ENCODE measurements at places on chromosomes 3 and 15.

GRCh38 chr15:57640930-57641682 lies 49.4 kb downstream of the MYZAP start:
- H3K4me3 ChIP-seq, result no peak overlapping the region
- no peak for DNase-seq
- H3K4me1 ChIP-seq, result no peaks in the 10 kb centered on the region
- H3K27me3 ChIP-seq, result no peaks in the 10 kb centered on the region
- H3K27ac ChIP-seq, result no peak overlapping the region

GRCh38 chr3:129004639-129005295 lies 3.7 kb downstream of the EFCC1 start:
- DNase-seq, result no peak
- peaks cover 26% of the 10 kb centered on the region for H3K27me3 ChIP-seq
- peaks cover 30% of the 10 kb centered on the region for H3K4me1 ChIP-seq
- H3K27ac ChIP-seq, result no peak overlapping the region
- no peak overlapping the region for H3K4me3 ChIP-seq
- H3K36me3 ChIP-seq, result no peaks in the 10 kb centered on the region

DNA sequence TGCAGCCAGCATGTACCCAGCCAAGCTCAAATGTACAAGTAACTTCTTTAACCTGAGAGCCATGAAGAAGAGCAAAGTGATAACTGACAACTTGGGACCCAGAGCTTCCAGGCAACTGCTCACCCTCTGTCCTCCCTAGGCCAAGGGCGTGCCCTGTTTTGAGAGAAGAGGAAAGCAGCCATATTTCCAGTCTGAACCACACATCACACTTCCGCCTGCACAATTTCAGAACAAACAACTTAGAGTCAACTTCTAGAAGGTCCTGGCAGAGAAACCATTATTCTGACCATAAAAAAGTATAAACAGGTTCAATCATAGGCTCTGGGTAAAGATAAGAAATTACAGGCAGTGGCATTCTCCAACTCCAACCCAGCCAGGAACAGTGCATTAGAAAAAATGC lies 50.1 kb downstream of the ITGB5 start:
- no peaks in the 10 kb centered on the region for H3K4me1 ChIP-seq
- DNase-seq, result no peak
- H3K4me3 ChIP-seq, result no peak overlapping the region
- H3K27me3 ChIP-seq, result peaks cover 3% of the 10 kb centered on the region
- no peak overlapping the region for H3K27ac ChIP-seq

- no peaks in the 10 kb centered on the region for H3K27me3 ChIP-seq
- peaks cover 3% of the 10 kb centered on the region for H3K36me3 ChIP-seq
- DNase-seq, result no peak
Measured at GRCh38 chr3:108159105-108159504, 63.1 kb downstream of the IFT57 start.

GRCh38 chr15:77021803-77022381 lies 27.0 kb downstream of the PSTPIP1 start:
- peak; percentile 45 for DNase-seq
- peaks cover 53% of the 10 kb centered on the region for H3K4me1 ChIP-seq
- peaks cover 48% of the 10 kb centered on the region for H3K36me3 ChIP-seq
- no peak overlapping the region for H3K4me3 ChIP-seq
- peak overlapping the region; percentile 59 for H3K27ac ChIP-seq
- no peaks in the 10 kb centered on the region for H3K27me3 ChIP-seq

- no peak overlapping the region for H3K4me3 ChIP-seq
- H3K27me3 ChIP-seq, result no peaks in the 10 kb centered on the region
- H3K4me1 ChIP-seq, result no peaks in the 10 kb centered on the region
Measured at GRCh38 chr3:39433642-39434041, 27.1 kb downstream of the RPSA start.

DNA sequence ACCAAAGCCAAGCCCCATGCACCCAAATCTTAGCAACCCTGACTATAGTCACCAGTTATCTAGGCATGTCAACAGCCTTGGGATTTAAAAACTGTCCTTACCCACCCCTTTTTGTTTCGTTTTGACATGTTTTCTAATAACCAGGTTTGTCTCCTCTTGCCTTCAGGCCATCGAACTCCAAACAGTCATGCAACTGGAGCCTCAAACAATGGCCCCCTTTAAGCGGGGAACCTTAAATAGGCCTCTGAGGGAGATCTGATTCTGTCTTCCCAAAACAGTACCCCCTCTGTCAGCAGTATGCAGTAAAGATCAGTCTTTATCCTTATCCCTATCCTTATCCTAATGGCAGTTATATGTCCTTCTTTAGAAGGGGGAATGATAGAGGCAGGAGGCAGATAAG lies 105.7 kb downstream of the DPH6 start:
- no peak for DNase-seq
- H3K4me3 ChIP-seq, result no peak overlapping the region

DNA sequence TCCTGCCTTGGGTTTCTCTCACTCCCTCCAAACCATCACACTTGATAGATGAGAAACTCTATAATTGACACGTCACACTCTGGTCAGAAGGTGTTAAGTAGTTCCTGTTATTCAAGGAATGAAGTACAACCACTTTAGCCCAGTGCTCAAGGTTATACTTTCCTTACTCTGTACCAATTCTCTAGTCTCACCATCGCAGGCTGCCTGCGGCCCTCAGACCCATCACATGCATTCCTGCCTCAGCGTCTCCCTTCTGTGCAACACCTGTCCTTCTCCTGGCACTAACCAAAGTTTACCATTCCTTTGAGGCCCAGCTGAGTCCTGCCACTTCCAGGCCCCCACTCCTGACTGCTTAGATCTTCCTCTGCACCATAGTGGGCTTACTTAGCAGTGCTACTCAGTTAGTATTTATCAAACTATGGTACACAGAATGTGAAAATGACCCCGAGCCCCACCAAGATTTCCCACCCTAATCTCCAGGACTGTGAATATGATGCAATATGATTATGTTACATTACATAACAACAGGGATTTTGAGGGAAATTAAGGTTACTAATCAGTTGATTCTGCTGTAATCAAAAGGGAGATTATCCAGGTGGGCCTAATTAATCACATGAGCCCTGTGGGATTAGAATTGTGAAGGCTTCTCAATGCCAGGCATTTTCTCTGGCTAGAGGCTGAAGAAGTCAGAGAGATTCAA lies 36.2 kb downstream of the SPINK8 start:
- H3K4me1 ChIP-seq, result peaks cover 16% of the 10 kb centered on the region
- no peak overlapping the region for H3K4me3 ChIP-seq
- DNase-seq, result no peak

GRCh38 chr3:105622169-105622568 lies 246.6 kb downstream of the CBLB start:
- H3K4me3 ChIP-seq, result no peak overlapping the region
- H3K27me3 ChIP-seq, result no peaks in the 10 kb centered on the region
- DNase-seq, result no peak
- H3K27ac ChIP-seq, result no peak overlapping the region
- H3K36me3 ChIP-seq, result no peaks in the 10 kb centered on the region

- H3K27me3 ChIP-seq, result no peaks in the 10 kb centered on the region
- DNase-seq, result no peak
- no peaks in the 10 kb centered on the region for H3K4me1 ChIP-seq
- no peaks in the 10 kb centered on the region for H3K36me3 ChIP-seq
- no peak overlapping the region for H3K27ac ChIP-seq
- H3K4me3 ChIP-seq, result no peak overlapping the region
Measured at GRCh38 chr3:184428561-184429175, 48.8 kb downstream of the CHRD start.

DNA sequence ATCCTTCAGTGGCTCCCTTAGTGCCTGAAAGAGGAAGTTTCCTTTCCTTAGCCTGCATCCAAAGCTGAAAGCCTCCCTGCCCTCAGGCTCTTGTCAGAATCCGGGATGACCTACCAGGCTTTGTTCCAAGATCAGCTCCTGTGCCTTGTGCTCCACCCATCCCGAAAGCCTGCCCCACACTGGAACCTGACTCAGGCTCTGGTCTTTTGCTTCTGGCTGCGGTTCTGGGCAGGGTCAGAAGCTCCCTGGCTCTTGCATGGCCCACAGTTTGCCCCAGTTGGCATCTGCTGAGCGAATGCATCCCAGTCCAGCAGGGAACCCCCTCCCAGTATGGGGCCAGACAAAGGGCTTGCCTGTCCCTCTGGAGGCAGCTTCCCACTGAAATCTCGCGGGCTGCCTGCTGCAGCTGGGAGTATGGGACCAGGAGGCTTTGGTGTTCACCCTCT lies 25.9 kb upstream of the KIF23 start:
- H3K4me1 ChIP-seq, result no peaks in the 10 kb centered on the region
- no peak for DNase-seq
- H3K36me3 ChIP-seq, result no peaks in the 10 kb centered on the region
- H3K27ac ChIP-seq, result no peak overlapping the region
- H3K4me3 ChIP-seq, result no peak overlapping the region
- no peaks in the 10 kb centered on the region for H3K27me3 ChIP-seq

- H3K27ac ChIP-seq, result no peak overlapping the region
- no peak overlapping the region for H3K4me3 ChIP-seq
- no peaks in the 10 kb centered on the region for H3K4me1 ChIP-seq
- no peaks in the 10 kb centered on the region for H3K36me3 ChIP-seq
Measured at GRCh38 chr15:43968551-43968950, 141.7 kb downstream of the WDR76 start.

GRCh38 chr3:141380987-141381386 lies 12.7 kb downstream of the ZBTB38 start:
- no peaks in the 10 kb centered on the region for H3K27me3 ChIP-seq
- no peak for DNase-seq
- no peak overlapping the region for H3K4me3 ChIP-seq
- no peaks in the 10 kb centered on the region for H3K36me3 ChIP-seq

- H3K27me3 ChIP-seq, result no peaks in the 10 kb centered on the region
- no peaks in the 10 kb centered on the region for H3K4me1 ChIP-seq
- no peaks in the 10 kb centered on the region for H3K36me3 ChIP-seq
- DNase-seq, result no peak
- no peak overlapping the region for H3K4me3 ChIP-seq
Measured at GRCh38 chr15:45471151-45471550, 51.4 kb downstream of the SLC30A4 start.

- H3K27me3 ChIP-seq, result no peaks in the 10 kb centered on the region
- H3K36me3 ChIP-seq, result no peaks in the 10 kb centered on the region
Measured at GRCh38 chr3:153595186-153595815, 433.3 kb downstream of the RAP2B start.

DNA sequence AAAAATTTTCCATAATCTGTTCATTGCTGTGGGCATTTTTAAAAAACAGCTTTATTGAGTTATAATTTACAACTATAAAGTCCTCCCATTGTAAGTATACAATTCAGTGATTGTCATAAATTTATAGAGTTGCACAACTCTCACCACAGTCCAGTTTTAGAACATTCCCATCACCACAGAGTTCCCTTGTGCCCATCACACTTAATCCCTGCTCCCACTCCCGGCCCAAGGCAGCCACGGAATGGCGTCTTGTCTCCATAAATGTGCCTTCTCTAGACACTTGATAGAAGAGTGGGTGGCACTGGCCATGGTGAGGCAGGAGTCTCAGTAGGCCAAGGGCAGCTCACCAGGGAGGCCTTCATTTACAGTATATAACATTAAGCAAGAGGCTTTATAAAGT lies 6.3 kb downstream of the TSEN2 start:
- H3K36me3 ChIP-seq, result peaks cover 18% of the 10 kb centered on the region
- no peak overlapping the region for H3K27ac ChIP-seq
- no peak for DNase-seq
- H3K4me3 ChIP-seq, result no peak overlapping the region

DNA sequence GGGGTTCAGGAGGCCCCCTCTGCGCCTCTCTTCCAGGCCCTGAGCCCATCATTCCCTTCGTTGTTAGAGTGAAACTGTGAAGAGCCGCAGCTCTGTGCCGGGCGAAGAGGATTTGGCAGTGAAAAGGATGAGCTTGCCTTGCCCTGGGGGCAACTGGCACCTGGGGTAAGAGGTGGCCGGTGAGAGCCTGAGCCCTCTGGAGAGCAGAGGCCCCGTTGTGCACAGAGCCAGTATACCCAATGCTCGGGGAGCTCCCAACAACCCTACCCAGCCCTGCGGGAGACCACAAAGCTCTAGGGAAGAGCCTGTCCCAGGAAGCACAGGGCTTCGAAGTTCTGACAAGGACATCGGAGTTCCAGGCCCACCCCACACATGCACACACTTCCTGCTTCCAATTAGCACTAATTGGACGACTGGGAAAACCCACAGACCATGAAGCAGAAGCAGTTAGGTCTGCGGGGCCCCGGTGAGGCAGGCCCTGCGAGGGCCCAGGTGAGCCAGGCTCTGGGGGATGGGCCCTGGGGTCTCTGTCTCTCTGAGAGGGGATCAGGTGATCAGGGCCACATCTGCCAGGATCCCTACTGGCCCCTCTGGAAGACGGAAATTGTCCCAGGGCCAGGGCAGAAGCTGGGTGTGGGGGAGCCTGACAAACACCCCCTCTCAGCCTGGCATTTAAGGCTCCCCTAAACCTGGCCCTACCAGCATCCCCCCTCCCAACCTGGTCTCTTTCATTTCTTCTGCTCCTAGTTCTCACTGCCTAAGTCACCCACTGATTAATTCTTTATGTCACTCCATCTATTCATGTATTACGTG lies 27.9 kb upstream of the SFMBT1 start:
- peaks cover 18% of the 10 kb centered on the region for H3K4me1 ChIP-seq
- H3K27me3 ChIP-seq, result no peaks in the 10 kb centered on the region
- H3K36me3 ChIP-seq, result no peaks in the 10 kb centered on the region
- H3K4me3 ChIP-seq, result peak overlapping the region; percentile 75
- no peak for DNase-seq

- peaks cover 23% of the 10 kb centered on the region for H3K27me3 ChIP-seq
- H3K36me3 ChIP-seq, result no peaks in the 10 kb centered on the region
- peaks cover 10% of the 10 kb centered on the region for H3K4me1 ChIP-seq
- no peak overlapping the region for H3K4me3 ChIP-seq
- no peak for DNase-seq
Measured at GRCh38 chr3:53842436-53843194, 3.6 kb downstream of the CHDH start.

GRCh38 chr3:10561946-10562560 lies 56.7 kb upstream of the ATP2B2 start:
- H3K4me3 ChIP-seq, result no peak overlapping the region
- H3K27ac ChIP-seq, result no peak overlapping the region
- H3K36me3 ChIP-seq, result no peaks in the 10 kb centered on the region
- H3K4me1 ChIP-seq, result no peaks in the 10 kb centered on the region

- no peak overlapping the region for H3K27ac ChIP-seq
- no peaks in the 10 kb centered on the region for H3K4me1 ChIP-seq
- no peaks in the 10 kb centered on the region for H3K36me3 ChIP-seq
- DNase-seq, result no peak
- H3K4me3 ChIP-seq, result no peak overlapping the region
- no peaks in the 10 kb centered on the region for H3K27me3 ChIP-seq
Measured at GRCh38 chr3:159236321-159236720, 434.5 kb downstream of the MFSD1 start.
